Right renal pelvis (tissue), 4 donors: ENCODE measurements at places on chromosomes 4 and X. TPM values are rescaled to one million over a fixed set of nuclear protein-coding genes. Genes with fewer than 3 reads are reported as not detected.
A peak's percentile ranks its signal among the peaks of the same experiment; 100 is the strongest.

SPATA4 gene
- polyA plus RNA-seq: 1.5 TPM

DNA sequence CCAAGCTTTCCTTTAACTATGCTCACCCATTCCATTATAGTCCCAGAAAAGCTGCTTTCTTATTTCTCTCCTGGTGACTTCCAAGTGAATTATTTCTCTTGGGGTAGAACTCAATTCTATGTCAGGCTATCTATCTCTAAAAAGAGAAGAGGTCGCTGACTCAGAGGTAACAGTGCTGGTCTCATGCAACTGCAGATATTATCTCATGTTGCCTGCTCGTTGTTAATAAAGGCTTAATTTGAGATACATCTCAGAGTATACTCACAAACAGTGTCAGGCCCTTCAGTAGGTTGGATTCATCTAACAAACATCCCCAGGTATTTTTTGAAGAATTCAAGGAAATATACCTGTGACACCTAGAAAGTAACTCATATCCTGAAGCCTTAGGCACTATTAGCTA is 2.7 kb downstream of the TMEM154 start:
- DNase-seq: no peak

- no peak for DNase-seq
Observed at GRCh38 chr4:152633118-152633517, 46.7 kb downstream of the TMEM154 start.

DNA sequence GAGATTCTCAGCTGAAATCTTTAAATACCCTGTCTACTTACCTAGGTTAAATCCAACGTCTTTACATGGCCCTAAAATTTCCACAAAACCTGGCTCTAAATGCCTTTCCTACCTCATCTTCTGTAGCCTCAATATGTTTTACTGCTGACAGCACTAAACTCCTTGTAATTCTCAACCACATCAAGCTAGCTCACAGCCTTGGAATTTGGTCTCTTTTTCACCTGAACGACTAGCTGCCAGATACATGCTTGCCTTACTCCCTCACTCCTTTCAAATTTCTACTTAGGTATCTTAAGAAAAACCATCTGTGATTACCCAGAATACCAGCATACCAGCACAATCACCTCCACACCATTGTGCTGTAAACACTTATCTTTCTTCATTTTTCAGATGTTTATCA is 635.6 kb upstream of the PCDH10 start:
- DNase-seq: no peak

GRCh38 chrX:132561483-132561882 is 72.6 kb upstream of the MBNL3 start:
- DNase-seq: no peak

- no peak for DNase-seq
Observed at GRCh38 chr4:42636645-42636949, 20.3 kb downstream of the ATP8A1 start.

- no peak for DNase-seq
Observed at GRCh38 chrX:11351375-11352295, 58.4 kb downstream of the AMELX start.

- no peak for DNase-seq
Observed at GRCh38 chr4:98781641-98782357, 123.4 kb upstream of the TSPAN5 start.

NIPAL1 gene
- polyA plus RNA-seq: 8.7 TPM

- DNase-seq: peak; percentile 10
Observed at GRCh38 chrX:33211356-33212260, at the start of gene DMD. DMD (minus strand) TSS chrX:33211549; CDS start chrX:33211312, 237 bp downstream.

DNA sequence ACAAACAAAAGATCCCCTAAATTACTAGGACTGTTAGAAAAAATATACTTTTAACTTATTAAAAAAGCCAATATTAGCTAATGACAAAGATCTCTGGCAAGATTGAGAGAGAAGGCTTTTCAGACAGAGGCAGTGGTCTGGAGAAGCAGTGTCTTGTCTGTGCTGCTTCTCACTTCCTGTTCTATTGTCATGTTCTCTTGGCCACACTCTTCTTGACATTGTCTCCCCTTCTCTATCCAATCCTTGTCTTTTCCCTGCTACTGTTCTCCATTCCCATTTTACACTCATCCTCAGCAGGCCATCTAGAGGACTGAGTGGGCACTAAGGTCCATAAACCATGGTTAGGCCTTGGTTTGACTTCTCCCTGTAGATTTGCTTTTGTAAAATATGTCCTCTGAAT is 14.0 kb upstream of the TAPT1 start:
- no peak for DNase-seq
